ENCODE measurements at places on chromosomes 7 and 10.

GRCh38 chr10:113712755-113713639 is 33.3 kb downstream of the CASP7 start:
- DNase-seq, result no peak

- no peak for DNase-seq
Observed at GRCh38 chr10:92740762-92741161, 51.0 kb downstream of the HHEX start.

DNA sequence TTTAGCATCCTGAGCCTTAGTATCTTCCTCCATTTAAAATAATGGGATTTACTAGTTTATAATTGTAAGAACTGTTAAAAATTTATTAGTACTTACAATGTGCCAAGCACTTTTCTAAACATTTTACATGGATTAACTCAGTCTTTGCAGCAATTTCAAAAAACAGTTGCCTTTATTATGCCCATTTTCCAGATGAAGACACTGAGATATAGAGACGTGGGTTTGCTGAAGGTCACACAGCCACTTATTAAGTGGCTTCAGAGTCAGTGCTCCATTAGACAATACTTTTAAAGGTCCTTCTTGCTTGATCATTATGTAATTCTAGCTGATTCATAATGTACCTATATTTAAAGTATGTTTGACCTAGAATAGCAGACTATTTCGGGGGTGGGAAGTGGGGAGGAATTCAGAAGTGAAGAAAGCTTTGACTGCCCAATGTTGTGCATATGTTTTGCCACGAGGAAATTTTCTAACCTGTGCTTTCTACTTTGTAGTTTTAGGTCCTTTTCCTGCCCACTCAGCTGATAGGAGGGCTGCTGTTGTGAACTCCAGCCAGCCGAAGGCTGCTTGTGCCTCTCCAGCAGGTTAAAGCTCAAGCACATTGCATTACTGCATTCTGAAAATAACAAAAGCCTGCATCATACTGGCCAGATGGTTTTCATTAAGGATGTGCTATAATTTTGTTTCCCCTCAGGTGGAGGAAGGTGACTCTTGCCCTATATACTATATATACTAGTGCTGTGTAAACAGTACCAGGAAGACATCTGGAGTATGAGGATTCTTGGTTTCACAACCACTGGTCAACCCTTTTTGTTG is 4.3 kb downstream of the PLEKHA8 start:
- no peak for DNase-seq

- no peak for DNase-seq
Observed at GRCh38 chr10:76641215-76641614, 996.4 kb downstream of the KCNMA1 start.

GRCh38 chr10:96153070-96153469 is 23.0 kb downstream of the ZNF518A start:
- no peak for DNase-seq

- DNase-seq, result no peak
Observed at GRCh38 chr10:74067373-74068352, 69.7 kb downstream of the VCL start.
